T-helper 1 cell treated with Interleukin-12 subunit alpha and Interleukin-12 subunit beta and Interleukin-4 antibody, amounts not matched to agents 30 ng/mL and 1 ng/mL, for 36 hours (primary cell): ENCODE measurements at places on chromosomes 1 and 21. TPM values are rescaled to one million over a fixed set of nuclear protein-coding genes. Genes with fewer than 3 reads are reported as not detected.

Gene BLACAT1
- total RNA-seq, result 0.51 and 0.68 TPM in 2 replicates

Gene OR2G6
- total RNA-seq, result not detected in 2 replicates

Gene PLA2G2D
- not detected in 2 replicates for total RNA-seq

Gene PCP4
- total RNA-seq, result not detected in 2 replicates

Gene CAMK1G
- not detected in 2 replicates for total RNA-seq

Gene TAS1R1
- not detected in 2 replicates for total RNA-seq

Gene ATAD3C
- total RNA-seq, result 0.56 and 1.5 TPM in 2 replicates

Gene BEND5
- total RNA-seq, result 2.3 and 2.4 TPM in 2 replicates

Gene SIM2
- 0.22 and 0.44 TPM in 2 replicates for total RNA-seq

Gene FBXO42
- 20.0 and 20.1 TPM in 2 replicates for total RNA-seq

Gene FCRLB
- 0.17 and 0.20 TPM in 2 replicates for total RNA-seq

Gene CACNA1E
- total RNA-seq, result 0.05 TPM in 2 replicates

Gene IQGAP3
- 9.6 and 11.6 TPM in 2 replicates for total RNA-seq

Gene TEKT2
- total RNA-seq, result 0.12 TPM in 1 of 2 replicates, not detected in the other

Gene HHIPL2
- 0.07 and 0.15 TPM in 2 replicates for total RNA-seq

Gene CFHR1
- not detected in 2 replicates for total RNA-seq

Gene TCHHL1
- not detected in 2 replicates for total RNA-seq

Gene IL19
- not detected in 2 replicates for total RNA-seq

Gene OR2T2
- total RNA-seq, result not detected in 2 replicates

Gene NKAIN1
- total RNA-seq, result 0.07 TPM in 1 of 2 replicates, not detected in the other

Gene ALG14
- 2.4 and 4.4 TPM in 2 replicates for total RNA-seq

Gene IL22RA1
- not detected in 2 replicates for total RNA-seq

Gene FMO4
- 0.85 and 1.3 TPM in 2 replicates for total RNA-seq

Gene RNF19B
- 137 and 138 TPM in 2 replicates for total RNA-seq

Gene CDA
- total RNA-seq, result not detected in 2 replicates

Gene F13B
- total RNA-seq, result not detected in 2 replicates
